HT-29 (cell line): ENCODE measurements at places on chromosomes 7 and 10.

DNA sequence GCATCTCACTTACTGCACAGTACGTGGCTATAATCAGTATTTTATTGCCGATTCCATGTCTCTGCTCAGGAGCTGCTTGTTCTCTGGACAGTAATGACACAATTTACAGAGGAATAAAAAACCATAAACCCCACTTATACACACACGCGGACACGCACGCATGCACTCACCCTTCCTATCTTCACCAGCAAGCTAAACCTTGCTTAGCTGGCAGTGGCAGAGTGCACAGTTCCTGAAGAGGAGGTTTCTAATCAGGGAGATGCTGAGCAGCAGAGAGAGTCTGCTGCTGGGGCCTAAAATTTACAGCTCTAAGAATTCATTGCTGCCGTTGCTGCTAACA, 66.3 kb downstream of the SND1 start:
- no peak for DNase-seq

DNA sequence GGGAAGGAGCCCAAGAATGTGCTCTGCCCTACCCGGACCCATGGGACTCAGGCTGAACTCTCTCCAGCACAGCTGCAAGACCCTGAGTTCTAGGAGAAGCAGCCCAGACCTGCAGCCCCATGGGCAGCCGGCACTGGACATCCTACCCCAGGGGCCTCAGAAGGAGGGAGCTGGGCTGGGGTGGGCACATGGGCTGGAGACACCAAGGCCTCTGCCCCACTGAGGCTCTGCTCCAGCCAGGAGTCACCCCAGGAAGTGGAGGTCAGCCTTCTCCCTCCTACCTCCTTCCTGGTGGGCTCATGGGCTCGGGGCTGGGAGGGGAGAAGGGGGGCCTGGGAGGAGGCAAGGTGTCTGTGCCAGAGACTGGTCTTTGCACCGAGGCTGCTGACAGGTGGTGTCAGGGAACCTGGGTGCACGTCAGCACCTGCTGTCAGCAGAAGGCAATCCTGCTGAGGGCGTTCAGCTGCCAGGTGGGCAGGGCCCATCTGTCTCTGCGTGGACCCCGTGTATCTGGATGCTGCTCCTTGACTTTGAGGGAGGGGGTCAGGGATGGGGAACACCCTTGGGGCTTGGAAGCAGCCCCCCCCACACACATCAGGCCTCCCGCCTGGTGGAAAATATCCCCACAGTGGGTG, 95.2 kb downstream of the PDGFA start:
- no peak for DNase-seq

DNA sequence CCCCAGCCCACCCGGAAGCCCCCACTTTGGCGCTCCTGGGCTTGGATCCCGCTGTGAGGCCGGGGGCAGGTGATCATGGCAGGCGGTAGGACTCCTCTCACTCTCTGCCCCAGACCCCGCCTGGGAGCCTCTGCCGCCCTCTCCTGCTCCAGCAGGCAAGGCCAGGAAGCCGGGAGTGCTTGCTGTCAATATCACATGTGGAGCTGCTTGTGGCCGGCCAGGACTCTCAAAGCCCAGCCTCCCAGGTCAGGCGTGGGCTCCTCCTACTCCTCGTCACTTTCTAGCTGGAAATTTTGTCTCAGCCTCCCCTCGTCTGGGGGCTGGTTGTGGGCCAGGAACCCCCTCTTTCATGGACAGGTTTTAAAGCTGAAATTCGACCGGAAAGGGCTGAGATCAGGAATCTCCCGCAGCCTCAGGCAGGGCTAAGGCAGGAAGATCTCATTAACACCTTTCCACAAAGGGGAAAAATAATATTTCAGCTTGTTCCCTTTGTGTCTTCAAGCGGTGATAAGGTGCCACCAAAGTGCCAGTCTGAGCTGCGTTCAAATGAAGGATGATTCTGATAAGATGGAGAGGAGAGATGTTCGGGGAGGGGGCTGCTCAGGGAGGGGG, 273.6 kb upstream of the PODXL start:
- DNase-seq: no peak

GRCh38 chr7:55464422-55464821, 99.3 kb downstream of the LANCL2 start:
- DNase-seq: no peak

DNA sequence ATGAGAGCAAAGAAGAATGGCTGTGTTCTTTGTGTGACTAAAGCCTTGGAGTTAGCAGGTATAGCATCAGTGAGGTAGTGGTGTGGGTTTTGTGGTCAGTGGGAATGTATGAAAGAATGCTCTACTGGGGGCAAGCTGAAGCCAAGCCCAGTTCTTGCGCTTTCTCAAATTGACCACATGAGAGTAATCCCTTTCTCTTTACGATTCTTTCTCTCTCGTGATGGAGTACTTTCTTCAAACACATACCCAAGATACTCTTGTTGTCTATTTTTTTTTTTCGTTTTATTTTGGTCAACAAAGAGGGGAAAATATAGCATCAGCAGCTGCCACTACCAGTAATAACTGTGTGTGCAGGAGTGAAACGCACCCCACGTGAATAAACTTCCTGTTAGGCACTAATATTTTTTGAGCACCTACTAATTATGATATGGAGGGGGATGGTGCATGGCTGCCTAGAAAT, 8.4 kb upstream of the PANK1 start:
- DNase-seq: no peak

DNA sequence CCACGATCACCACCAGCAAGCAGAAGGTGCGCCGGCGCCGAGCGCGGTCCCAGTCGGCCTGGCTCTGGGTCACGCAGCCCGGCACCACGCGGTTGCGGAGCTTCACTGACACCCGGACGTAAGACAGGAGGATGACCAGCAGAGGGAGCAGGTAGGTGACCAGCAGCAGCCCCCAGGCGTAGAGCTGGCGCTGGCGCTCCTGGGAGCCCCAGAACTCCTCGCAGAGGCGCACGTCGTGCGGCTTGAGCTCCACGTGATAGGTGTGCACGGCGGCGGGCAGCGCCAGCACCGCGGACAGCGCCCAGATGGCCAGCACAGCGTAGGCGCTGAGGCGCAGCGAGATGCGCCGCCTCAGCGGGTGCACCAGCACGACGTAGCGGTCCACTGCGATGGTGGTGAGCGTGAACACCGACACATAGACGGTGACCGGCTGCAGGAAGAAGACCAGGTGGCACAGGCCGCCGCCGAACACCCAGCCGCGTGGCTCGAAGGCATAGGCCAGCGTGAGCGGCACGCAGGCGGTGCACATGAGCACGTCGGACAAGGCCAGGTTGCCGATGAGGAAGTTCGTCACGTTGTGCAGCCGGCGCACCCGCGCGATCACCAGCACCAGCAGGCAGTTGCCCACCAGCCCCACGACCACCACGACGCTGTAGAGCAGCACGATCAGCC, 920 bp downstream of the PRLHR start:
- no peak for DNase-seq

GRCh38 chr7:30789334-30789711, 18.1 kb downstream of the MINDY4 start:
- DNase-seq: no peak

GRCh38 chr7:158018098-158018762, 569.4 kb downstream of the PTPRN2 start:
- DNase-seq: no peak

GRCh38 chr10:126177417-126178030, 210.8 kb downstream of the ADAM12 start:
- DNase-seq: no peak

- DNase-seq: peak; percentile 76
Measured at GRCh38 chr7:97971120-97971989, 18.6 kb downstream of the OCM2 start.

GRCh38 chr10:43198682-43199005, 60.4 kb downstream of the CSGALNACT2 start:
- DNase-seq: no peak

GRCh38 chr7:148715027-148715426, 16.3 kb downstream of the CUL1 start:
- DNase-seq: no peak

DNA sequence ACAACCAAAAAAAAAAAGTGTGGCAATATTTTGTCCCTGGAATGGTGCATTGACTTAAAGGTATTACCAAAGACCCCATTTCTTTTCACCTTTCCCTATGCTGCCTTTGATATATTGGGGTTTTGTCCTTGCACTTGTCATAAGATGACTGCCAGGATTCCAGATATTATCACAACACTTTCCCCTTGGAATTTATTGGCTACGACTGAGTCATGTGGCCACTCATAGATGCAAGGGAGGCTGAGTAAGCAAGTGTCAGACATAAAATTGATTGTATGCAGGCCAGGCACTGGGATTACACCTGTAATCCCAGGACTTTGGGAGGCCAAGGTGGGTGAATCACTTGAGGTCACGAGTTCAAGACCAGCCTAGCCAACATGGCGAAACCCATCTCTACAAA, 83.6 kb downstream of the PPP1R3C start:
- DNase-seq: no peak

DNA sequence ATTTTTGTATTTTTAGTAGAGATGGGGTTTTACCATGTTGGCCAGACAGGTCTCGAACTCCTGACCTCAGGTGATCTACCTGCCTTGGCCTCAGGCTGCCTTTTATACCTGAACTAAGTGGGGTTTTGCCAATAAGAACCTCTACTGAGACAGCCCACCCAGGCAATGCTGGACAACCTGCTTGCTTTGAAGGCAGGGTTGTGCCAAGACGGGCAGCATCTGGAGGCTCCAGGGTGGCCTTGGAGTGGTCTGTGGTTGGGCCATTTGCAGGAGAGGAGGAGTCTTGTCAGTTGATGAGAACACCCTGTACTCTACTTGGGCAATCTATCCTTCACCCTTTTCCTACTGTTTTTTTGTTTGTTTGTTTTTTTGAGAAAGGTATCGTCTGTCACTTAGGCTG, 75.3 kb upstream of the ZNF735 start:
- DNase-seq: no peak

DNA sequence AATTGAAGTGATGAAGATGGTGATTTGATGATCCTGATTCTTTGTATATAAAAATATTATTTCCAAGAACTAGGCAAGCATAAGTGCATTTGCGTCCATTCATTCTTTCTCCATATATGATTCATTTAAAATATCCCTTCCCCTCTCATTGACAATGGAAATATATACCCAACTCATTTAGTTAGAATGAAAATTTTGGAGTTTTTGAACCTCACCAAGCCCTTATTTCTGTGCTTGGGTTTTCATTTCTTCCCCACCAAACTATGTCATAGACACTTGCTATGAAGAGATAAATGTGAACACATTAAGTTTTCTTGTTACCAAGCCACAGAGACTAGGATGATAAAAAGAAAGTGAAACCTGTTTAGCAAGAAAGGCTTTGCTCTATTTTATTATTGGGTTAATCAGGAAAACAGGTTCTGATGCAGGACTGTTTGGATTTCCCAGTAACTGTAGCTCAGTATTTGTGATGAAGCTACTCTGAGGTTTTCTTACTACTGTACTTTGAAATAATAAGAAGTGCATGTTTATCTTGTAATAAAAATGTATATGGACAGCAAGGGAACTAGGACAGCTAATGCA, 68.3 kb downstream of the ITGB1 start:
- DNase-seq: no peak

GRCh38 chr7:132430861-132431822, 145.1 kb downstream of the PLXNA4 start:
- peak; percentile 46 for DNase-seq

GRCh38 chr7:51587604-51588003, 271.0 kb upstream of the COBL start:
- DNase-seq: no peak

DNA sequence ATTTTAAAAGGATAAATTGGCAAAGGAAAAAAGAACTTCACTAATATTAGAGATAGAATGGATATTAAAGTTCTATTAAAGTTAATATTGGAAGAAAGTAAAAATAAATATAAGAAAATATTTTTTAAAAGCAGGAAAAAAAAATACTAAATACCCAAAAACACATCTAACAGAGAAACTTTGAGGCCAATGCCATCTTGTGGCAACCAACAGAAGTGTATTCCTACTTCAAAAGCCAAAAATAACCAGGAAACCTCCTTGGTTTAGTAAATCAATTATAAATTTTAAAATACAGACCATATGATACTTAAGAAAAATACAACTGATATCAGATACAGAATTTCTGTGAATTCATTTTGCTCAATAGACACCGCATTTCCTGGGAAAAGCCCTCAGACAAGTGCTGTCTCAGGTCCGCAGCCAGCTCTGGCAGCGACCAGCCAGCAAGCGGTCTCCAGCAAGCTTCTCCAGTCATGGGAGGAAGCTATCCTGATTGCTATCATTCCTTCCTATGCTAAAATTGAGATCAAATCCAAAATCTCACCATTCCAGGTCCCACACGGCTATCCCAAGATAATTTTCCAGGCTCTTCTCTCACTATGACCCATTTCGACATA, 65.3 kb downstream of the LMBR1 start:
- peak; percentile 33 for DNase-seq

GRCh38 chr7:17680026-17680425, 260.3 kb downstream of the SNX13 start:
- no peak for DNase-seq

- DNase-seq: no peak
Measured at GRCh38 chr7:81573932-81574331, 195.9 kb downstream of the HGF start.

- no peak for DNase-seq
Measured at GRCh38 chr7:115952832-115953231, 77.7 kb downstream of the TFEC start.

GRCh38 chr10:57638411-57638810, 629.3 kb downstream of the IPMK start:
- no peak for DNase-seq

DNA sequence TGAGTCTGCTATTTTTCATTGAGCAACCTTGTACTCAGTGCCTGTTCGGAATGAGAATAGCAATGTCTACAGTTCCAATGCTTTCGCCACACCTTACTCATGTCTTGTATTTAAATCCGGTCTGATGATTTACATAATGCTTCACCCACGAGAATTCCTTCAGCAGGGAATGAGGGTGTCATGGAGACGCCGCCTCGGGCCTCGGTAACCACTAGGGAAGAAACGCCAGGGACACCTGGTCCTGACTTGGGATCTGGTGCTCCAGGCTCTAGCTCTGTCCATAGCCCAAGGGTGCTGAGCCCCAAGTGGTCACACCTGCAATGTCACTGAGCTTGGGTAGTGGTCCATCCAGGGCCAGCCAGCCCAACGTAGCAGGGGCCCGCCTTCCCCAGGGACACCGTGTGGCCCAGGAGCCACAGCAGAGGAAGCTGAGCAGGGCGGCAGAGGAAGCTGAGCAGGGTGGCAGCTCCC, 37.4 kb downstream of the PRKAG2 start:
- DNase-seq: no peak

DNA sequence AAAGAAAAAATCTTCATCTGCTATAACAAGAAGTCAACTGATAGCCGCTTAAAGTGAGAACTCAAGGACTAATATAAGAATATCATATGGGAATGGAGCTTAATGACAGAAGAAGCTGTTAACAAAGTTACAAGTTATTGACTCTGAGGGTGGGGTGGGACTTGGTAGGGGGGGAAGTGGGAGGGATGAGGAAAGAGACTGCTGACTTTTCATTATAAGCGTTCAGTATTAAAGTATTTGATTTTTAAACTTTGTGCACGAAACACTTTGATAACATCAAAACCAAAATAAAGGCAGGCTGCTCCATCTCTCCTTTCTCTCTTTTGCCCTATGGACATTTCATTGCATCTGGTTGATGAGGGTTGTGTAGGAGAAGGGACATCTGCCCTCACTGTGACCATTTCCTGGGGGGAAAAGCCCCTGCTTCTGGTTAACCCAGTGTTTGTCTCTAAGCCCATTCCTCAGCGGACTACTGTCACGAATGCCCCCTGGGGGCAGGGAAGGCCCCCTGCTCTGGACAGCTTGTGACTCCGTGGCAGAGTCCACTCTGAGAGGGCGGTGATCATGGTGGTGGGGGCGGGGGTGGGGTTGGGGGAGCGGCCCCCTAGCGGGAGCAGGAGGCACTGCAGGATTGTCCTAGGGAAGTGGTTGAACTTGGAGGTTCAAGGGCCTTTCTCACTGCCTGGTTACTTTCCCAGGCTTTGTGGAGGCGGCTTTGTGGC, 17.4 kb downstream of the SLC13A4 start:
- peak; percentile 40 for DNase-seq
